ENCODE measurements at places on chromosomes 7 and 10.
A peak's percentile ranks its signal among the peaks of the same experiment; 100 is the strongest.

GRCh38 chr10:95517536-95518454, 43.4 kb downstream of the SORBS1 start:
- no peak for DNase-seq

GRCh38 chr10:103618575-103619423, 125.3 kb downstream of the NEURL1 start:
- DNase-seq, result peak; percentile 70

DNA sequence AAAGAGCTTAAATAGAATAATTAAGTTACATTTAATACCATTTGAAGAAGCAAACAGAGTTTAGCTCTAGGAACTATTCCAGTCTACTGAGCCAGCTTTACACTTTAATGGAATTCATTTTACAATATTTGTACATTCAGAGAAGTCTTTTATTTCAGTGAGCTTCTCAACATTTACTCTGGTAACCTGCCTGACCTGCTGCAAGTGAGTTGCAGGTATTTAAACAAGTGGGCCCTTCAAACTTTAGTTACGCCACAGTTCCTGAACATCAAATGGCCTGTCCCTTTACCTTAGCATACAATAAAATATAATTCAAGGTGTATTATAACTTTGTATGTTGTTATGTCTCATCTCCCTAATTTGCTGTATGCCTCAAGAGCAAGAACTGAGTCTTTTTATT, 121.6 kb upstream of the SEMA3C start:
- DNase-seq, result no peak

DNA sequence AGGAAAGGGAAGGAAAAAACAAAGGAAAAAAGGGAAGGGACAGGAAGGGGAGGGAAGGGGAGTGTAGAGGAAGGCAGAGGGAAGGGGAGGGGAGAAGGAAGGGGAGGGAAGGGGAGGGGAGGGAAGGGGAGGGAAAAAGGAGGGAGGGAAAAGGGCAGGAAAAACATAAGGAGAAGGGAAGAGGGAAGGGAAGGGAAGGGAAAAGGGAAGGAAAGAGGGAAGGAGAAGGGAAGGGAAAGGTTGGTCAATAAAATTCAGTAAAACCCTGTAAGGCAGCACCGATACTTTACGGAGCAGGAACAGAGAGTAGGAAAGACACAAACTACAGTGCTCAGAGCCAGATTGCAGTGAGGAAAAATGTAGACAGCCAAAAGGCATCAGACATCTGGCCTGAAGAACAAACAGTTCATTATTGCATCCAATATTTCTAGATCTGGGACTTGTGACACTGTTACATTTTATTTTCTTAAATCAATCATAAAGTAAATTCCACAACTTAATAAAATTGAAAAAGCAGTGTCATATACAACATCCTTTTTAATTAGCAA, 322.0 kb downstream of the CRPPA start:
- DNase-seq, result no peak

GRCh38 chr10:129105266-129105665, 361.8 kb upstream of the MGMT start:
- no peak for DNase-seq

GRCh38 chr10:50653142-50653541, 29.4 kb upstream of the SGMS1 start:
- DNase-seq, result no peak

DNA sequence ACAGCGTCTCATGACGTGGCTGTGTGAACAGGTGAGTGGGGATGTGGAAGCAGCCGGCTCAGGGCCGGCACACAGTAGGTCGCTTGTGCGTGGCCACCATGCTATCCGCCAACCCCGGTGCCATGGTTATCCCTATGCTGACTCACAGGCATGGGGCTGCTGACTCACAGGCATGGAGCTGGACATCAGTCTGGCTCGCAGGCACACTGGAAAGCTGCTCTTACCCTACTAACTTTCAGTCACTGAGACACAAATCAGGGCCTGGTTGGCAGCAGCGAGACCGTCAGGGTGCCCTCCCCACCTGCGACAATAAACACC, 341.9 kb downstream of the PTPRN2 start:
- peak; percentile 16 for DNase-seq

GRCh38 chr7:37601321-37601720, 82.2 kb upstream of the GPR141 start:
- DNase-seq, result no peak

GRCh38 chr7:50190776-50191175, 97.7 kb upstream of the ZPBP start:
- no peak for DNase-seq

DNA sequence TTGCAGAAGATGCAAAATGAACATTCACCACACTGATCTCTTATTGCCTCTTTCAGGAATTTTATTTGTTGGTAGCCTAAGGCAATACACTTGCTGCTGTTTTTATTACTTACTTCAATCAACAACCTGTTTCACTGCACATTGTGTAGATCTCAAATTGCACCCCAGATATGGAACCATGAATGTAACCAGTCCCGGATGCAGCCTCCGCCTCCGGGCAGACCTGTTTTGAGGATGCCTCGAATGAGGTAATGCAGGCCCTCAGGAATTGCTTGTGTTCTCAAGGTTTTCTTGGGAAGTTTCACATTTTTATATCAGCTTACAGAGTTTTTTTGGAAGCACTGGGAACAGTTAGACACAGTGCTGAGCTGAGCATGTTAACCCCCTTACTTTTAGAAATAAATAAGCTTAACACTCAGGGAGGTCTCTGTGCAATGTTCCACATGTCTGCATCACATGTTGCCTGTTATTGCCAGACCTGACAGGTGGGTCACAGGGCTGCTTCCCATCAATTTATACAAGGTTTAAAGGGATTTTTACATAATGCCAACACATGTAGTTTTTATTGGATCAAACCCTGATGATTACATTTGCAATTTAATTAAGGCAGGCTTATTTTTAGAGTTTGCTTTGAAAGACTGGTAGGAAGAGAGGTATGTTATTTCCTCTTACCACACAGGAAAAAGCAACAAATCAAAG, 193.1 kb upstream of the POM121L12 start:
- DNase-seq, result no peak

- DNase-seq, result no peak
Measured at GRCh38 chr10:45375101-45375500, 1.1 kb downstream of the ALOX5 start.

DNA sequence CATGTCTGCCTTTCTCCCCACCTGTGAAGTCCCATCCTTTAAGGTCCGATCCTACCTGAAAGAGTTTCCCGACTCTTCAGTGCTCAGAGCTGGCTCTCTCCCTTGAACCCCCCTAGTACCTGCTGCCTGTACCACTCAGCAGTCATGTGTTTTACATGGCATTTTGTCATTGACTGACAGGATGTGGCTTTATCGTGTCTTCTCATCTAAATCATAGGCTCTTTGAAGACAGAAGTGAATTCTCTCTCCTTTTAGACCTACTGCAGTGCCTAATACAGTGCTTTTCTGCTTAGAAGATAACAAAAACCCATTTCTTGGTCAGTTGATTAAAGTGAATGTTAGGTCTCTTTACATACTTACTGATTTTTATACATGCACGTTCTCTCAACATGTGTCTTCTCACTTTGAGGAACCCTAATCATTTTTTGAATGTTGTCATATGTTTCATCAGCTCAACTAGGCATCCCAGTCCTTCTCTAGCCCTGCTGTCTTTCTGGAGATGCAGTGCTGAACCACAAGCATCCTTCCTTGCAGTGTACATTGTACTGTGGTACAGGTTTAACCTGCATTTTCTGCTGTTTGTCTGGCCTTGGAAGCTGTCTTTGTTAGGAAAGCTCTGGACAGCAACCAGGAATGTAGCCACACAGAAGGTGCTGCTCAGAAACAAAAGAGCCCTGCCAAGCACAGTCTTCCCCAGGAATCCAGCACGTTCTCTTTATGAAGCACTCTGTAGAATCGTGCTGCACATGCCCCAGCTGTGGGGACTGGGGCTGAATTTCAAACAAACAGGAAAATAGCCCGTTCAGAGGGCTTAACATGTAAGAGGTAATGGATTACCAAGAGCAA, 28.1 kb upstream of the LRRC4 start:
- DNase-seq, result no peak

GRCh38 chr7:4871056-4871680, 9.3 kb upstream of the PAPOLB start:
- DNase-seq, result no peak

All from liver (tissue), 10 donors.